Body of pancreas (tissue), 4 donors: ENCODE measurements at places on chromosomes 2 and 18.

DNA sequence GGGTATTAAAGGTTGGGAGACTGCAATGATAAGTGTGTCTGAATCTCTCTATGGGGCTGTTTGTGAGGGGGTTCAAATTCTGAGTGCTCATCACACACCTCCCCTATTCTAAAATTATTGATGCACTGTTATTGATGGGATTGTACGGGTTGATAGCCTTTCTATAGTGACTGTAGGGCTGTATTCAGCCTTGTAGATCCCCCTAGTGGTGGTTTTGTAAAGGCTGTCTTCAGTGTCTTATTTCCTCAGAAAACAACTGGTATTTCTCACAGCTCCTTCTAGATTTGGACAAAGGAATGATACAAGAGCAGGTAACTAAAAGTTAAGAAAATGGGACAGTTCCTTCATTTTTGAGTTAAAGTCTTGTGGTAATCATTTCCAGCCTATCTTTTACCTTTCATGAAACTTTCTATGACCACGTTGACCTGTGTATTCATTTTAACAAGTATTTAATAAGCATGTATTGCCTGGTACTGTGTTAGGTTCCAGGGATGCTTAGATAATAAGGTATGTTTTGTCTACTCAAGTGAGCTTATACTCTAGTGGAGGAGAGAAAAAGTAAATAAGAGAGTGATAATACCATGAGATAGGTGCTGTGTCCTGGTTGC lies 21.2 kb downstream of the SMAD4 start:
- DNase-seq, result no peak

DNA sequence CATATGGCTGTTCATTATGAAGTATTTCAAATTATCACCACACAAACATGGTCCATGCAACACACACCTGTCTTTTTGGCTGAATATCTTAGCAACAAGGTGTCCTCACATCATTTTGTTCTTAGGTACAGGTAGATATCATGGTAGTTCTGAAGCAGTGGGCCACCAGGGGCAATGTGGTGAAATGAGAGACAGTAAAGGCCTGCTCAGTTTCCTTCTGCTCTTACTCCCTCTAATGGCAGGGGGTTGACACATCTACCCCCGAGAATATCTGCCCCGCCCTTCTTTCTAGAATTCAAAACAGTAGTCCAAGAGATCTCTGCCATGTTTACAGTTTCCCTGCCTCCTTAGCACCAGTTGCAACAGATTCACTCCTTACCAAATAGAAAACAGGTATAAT lies 147.0 kb upstream of the KLHL14 start:
- DNase-seq, result no peak

DNA sequence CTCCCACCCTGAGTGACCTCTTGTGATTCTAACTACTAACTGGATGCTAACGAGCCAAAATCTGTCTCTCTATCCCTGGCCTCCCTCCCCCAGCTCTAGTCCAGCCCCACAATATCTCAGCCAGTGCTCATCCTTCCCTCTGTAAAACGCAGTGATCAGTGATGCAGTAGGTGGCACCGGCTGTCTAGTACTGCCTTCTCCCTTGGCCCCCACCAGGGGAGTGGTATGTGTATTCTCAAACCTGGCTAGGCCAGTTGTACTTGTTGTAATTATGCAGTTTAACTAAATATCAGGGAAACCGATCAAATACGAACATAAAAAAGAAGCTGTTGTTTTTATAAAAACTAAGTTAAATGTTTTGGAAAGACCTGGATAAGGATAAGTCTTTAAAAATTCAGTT lies 113.2 kb upstream of the ALPP start:
- DNase-seq, result no peak

- DNase-seq, result no peak
These were observed 164.1 kb downstream of the TMEM247 start for GRCh38 chr2:46643493-46643892.

GRCh38 chr2:193806088-193806774 lies 1611.5 kb upstream of the TMEFF2 start:
- no peak for DNase-seq

DNA sequence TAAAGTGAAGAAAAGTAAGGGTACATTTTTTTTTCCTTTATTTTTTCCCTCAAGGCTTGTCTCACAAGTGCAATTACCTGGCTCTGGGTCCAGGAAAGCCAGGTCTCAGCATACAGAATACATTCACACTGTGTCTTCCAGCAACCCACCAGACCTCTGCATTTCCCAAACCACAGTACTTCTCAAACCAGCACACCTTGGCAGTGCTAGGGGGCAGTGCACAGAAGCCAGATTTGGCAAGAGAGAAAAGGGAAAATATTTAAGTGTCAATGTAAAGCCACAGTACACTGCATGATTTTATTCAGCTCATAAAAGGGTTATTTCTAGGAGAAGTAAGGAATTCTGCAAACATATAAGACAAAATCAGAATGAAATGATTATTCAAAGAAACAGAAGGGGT lies 172.8 kb downstream of the NRXN1 start:
- DNase-seq, result no peak

DNA sequence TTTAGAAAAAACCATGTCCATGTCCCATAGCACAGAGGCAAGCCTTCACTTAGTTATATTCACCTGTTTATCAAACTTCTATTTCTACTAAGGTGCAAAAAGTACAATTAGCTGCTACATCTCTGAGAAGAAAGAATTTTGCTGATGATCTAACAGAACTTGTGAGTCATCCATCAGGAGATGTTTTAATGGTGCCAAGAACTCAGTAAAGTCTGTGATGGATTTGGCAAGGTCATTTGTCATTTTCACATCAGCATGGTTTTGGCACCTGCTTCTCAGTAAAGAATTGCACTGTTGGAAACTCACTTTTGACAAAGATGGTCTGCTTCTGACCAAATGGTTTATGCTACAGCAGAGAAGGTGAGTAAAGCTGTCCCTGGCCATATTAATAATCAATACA lies 195.7 kb upstream of the TMEFF2 start:
- DNase-seq, result no peak

DNA sequence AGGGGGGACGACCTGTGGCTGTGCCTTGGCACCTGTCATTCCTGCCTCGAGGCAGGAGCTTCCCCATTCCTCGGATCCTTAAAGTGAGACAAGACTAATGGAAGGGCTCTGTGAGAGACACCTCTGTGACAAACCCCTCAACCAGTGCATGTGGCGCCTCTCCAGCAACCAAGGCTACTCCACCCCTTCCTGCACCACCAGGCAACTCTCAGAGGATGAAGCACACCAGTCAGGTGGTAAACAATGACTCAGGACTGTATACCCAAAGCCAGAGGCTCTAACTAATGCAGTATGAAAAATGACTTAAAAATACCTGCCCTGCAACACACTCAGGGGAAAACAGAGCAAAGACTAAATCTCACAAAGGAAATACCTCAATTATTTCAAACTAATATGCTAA lies 136.9 kb downstream of the UXS1 start:
- no peak for DNase-seq

- no peak for DNase-seq
These were observed 130.0 kb upstream of the HDAC4 start for GRCh38 chr2:239530749-239531316.

DNA sequence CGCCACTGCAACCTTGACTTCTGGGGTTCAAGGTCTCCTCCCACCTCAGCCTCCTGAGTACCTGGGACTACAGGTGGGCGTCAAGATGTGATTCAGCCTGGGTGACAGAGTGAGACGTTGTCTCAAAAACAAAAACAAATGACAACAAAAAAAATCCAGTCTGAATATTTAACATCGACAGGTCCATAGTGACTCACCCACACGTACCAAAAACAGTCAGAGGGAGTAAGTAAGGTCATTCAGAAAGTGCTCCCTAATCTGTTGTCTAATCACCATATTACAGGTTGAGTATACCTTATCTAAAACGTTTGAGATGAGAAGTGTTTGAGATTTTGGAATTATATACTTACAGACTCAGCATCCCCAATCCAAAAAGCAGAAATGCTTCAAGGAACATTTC lies 24.4 kb downstream of the SAP130 start:
- DNase-seq, result no peak

GRCh38 chr2:239215988-239216613 lies 184.7 kb downstream of the HDAC4 start:
- DNase-seq, result no peak

- no peak for DNase-seq
These were observed 35.7 kb upstream of the ITGA4 start for GRCh38 chr2:181421464-181421863.

DNA sequence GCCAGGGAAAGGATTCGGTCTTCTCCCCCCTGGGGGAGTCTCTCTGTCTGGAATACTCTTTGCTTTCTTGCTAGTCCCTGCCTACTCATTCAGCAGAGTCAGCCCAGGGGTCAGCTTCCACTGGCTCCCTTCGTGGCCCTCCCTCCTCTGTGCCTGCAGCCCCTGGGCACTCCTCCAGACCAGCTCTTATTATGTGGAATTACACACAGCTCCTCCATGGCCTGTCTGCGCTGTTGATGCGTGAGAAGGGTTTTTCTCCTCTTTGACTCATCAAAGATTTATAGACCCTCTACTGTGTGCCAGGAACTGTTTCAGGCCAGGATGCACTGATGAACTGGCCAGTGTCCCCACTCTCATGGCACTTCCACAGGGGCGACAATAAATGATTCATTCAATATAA lies 44.4 kb downstream of the ST8SIA5 start:
- no peak for DNase-seq

DNA sequence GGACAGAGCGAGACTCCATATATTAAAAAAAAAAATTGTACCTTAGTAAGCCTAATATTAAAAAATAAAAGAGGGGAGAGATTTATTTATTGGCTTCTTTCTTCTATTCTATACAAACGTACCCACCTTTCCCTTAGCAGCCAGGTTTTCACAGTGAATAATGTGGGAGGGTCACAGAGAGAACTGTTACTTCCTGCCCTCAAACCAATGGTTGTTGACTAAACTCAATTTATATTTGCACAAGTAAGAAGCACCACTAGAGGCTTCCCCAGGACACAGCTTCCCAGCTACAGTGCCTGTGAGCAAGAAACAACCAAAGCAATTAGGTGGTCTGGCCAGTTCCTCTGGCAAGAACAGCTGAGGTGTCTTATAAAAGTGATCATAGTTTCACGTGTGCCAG lies 28.9 kb upstream of the GALR1 start:
- no peak for DNase-seq
